Activated effector memory CD4-positive, alpha-beta T cell treated with Interleukin-2 at 50 U/mL for 16 hours (primary cell): ENCODE measurements at places on chromosomes 7 and 10.

- DNase-seq = no peak
Measured at GRCh38 chr10:132393695-132394181, 3.3 kb upstream of the PWWP2B start.

DNA sequence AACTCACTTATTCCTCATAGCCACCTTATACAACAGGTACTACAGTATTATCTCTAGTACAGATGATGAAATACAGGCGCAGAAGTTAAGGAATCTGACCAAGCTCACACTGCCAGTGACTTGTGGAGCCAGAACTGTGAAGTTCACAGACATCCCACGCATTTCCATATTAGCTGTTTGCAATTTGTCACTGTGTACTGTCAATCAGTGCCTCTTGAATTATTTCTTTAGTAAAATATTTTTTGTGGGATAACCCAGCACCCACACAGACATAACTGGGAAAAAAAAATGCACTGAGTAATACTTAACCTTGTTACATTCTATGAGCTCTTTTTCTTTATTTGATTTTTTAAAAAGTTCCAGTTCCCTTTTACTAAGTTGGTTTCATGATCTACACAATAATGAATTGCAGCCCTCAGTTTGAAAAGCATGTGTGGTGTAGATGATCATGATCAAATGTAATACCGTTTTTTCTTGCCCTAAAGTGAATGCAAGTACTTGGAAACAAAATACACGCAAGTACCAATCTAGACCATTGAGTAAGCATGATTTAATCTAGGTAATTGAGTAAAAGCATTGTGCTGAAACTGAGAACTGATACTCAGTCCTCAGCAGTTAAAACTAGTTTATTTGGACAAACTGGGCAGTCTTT lies 14.1 kb downstream of the CUL1 start:
- no peak for DNase-seq

- DNase-seq = no peak
Measured at GRCh38 chr7:43123457-43123856, 11.0 kb downstream of the HECW1 start.

- DNase-seq = no peak
Measured at GRCh38 chr7:85019778-85020177, 167.1 kb downstream of the SEMA3D start.

GRCh38 chr10:23505797-23506465 lies 67.1 kb downstream of the OTUD1 start:
- DNase-seq = no peak

DNA sequence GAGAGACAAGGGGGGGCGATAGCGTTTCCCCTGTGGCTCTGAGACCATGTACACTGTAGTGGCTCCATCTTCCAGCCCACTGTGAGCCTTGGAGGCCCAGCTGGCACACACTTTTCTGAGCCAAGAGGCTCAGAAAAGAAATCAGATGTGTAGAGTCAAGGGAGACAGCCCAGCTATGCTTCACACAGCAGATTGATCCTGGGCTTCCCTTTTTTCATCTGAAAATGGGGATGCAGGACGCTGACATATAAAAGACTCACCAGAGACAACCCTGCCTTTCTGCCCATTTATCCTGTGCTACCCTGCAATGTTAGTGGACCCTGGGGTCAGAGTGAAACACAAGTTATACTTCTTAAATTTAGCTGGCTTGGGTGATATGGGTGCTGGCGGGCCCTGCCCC lies 14.3 kb downstream of the TMEM273 start:
- no peak for DNase-seq

DNA sequence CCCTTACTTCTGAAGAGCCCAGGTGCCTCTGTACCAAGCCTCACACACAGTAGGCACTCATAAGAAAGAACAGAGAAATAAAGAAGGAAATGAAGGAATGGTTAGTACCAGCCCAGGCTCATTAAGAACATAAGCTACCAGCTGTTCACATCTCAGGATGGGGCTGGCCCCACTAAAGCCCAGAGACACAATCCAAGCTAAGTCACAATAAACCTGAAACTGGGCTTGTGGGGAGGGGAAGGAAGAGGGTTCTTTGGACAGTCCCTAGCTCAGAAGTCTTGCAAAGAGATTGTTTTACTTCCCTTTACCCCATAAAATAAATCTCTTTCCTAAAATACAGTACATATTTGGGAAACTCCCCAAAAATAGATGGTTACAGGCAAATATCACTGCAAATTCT lies 24.3 kb downstream of the FBXW4 start:
- no peak for DNase-seq

DNA sequence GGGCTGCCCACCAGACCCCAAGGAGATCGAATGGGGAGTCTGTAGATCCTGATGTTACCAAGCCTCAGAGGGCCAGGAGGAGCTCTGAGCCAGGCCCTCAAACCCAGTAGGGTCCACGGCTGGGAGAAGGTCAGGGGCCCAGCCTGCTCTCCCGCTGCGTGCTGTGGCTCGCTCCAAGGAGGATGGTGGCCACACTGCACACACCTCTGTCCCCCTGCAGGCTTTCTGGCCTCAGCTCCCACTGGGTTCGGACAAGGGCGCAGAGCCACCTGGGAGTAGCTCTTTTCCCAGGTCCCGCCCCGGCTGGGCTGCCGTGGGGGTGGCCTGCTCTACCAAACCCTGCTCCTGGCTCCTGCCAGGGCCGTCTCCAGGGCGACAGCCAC lies 175.8 kb downstream of the ZNF248 start:
- no peak for DNase-seq

DNA sequence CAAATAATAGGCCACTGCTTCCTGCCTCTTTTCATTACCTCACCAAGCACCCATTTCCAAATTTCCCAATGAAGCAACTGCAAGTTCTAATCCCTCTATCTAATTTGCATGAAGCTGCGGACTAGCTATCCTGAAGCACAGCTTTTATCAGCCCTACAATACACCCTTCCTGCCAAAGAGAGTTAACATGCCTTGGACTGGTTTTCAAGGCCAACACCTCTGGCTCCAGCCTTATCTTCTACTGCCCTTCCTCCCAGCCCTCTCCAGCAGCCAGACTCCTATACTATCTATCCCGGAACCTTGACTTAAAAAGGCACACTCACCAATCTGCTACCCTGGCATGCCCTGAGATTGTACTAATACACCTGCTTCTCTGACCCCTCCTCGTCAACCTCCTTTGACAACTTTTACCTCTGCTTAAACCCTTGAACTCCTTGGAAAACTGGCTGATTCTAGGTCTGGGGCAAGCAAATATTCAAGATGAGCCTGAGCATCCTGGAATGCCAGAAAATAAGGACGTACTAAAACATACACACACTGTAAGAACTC lies 73.4 kb downstream of the SGMS1 start:
- no peak for DNase-seq

DNA sequence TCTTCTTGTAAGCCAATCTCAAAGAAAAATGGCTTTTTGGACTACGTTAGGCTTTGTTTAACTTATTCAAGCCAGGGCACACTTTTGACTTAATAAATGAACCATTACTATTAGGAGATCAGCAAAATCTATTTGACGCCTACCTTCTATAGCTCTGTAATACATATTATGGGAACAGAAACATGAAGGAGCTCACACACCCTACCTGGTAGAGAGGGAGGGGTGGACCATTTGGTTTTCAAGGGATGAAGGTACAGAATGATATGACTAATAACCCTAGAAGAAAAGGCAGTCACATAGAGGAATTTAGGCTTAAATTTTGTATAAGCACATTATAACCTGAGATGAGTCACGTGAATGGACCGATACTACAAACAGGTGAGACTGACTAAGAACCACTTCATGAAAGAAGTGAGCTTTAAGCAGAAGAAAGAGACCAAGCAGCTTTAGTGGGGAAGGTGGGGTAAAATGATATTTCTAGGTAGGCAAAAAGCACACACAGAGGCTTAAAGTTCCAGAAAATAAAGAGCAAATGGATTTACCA lies 106.8 kb upstream of the CTTNBP2 start:
- DNase-seq = no peak

GRCh38 chr10:118592675-118593330 lies 2.6 kb downstream of the PRLHR start:
- DNase-seq = no peak

DNA sequence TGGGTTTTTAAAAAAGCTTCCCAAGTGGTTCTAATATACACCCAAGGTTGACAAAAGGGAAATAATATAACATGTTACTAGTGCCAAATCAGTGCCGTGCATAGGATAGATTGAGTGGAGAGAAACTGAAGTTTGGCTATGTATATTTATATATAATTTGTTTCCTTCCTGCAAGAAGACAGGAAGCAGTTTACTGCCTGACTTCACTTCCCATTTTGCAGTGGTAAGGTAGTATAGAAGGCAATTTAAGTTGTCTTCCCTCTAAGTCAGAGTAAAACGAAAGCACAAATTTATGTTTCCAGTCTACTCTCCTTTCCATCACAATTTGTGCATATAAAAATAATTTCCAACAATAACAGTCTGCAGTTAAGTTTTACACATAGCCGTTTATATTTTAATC lies 3.4 kb upstream of the HYCC1 start:
- no peak for DNase-seq

- no peak for DNase-seq
Measured at GRCh38 chr7:97024209-97025129, at the start of gene DLX5. TSS of gene DLX5 (minus strand) at chr7:97024831. CDS start at chr7:97024623, 208 bp downstream.

DNA sequence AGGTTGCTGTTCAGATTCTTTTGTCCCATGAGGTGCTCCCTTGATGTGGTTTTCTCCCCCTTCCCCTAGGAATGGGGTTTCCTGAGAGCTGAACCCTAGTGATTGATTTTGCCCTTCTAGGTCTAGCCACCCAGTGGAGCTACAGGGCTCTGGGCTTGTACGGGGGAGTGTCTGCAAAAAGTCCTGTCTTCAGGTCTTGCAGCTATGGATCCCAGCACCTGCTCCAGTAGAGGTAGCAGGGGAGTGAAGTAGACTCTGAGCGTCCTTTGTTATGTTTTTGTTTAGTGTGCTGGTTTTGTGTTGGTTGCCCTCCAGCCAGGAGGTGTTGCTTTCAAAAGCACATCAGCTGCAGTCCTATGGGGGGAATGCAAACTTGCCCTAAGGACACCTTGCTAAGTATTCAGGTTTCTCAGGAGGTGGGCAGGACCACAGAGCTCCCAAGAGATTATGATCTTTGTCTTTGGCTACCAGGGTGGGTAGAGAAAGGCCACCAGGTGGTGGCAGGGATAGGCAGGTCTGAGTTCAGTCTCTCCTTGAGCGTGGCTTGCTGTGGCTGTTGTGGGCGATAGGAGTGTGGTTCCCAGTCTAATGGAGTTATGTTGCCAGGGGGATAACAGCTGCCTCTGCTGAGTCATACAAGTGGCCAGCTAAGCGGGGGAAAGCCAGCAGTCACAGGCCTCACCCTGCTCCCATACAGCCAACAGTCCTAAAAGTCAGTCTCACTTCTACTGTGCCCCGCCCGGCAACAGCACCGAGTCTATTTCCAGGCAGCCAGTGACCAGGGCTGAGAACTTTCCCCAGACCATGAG lies 92.4 kb upstream of the JCAD start:
- DNase-seq = no peak

DNA sequence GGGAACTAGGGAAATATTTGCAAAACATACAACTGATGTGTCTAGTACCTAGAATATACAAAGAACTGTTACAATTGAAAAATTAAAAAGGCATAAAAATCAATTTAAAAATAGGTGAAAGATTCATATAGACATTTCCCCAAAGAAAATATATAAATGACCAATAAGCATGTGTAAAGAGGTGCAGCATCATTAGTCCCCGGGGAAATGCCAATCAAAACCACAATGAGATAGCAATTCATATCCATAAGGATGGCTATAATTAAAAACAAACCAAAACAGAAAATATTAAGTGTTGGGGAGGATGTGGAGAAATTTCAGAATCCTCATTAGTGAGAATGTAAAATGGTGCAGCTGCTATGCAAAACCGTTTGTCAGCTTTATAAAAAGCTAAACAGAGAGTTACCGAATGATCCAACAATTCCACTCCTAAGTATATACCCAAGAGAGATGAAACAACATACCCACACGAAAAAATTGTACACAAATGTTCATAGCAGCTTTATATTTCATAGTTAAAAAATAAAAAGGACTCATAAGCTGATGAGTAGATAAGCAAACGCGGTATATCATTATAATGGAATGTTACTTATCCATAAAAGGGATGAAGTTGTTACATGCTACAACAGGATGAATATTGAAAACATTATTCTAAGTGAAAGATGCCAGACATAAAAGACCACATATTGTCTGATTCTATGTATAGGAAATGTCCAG lies 210.1 kb upstream of the INHBA start:
- DNase-seq = no peak

DNA sequence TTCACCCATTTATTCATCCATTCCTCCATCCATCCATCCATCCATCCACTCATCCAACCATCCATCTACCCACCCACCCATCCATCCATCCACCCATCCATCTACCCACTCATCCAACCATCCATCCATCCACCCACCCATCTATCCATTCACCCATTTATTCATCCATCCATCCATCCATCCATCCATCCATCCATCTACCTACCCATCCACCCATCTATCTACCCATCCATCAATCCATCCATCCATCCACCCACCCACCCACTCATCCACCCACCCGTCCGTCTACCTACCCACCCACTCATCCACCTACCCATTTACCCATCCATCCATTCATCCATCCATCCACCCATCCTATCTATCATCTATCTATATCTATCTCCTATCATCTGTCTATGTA lies 169.4 kb upstream of the SHH start:
- no peak for DNase-seq

- no peak for DNase-seq
Measured at GRCh38 chr10:26217396-26218086, 967 bp downstream of the GAD2 start.
